Astrocyte of the spinal cord (primary cell): ENCODE measurements at places on chromosomes 11 and 22.

- peak; percentile 29 for DNase-seq
Observed at GRCh38 chr11:64152841-64153691, 12.8 kb downstream of the MACROD1 start.

- peak; percentile 41 for DNase-seq
Observed at GRCh38 chr11:2582351-2582945, 117.3 kb downstream of the KCNQ1OT1 start.

GRCh38 chr11:114864896-114865295 is 186.6 kb downstream of the NXPE2 start:
- DNase-seq: no peak

GRCh38 chr11:40567392-40567791 is 892.1 kb downstream of the LRRC4C start:
- DNase-seq: no peak

DNA sequence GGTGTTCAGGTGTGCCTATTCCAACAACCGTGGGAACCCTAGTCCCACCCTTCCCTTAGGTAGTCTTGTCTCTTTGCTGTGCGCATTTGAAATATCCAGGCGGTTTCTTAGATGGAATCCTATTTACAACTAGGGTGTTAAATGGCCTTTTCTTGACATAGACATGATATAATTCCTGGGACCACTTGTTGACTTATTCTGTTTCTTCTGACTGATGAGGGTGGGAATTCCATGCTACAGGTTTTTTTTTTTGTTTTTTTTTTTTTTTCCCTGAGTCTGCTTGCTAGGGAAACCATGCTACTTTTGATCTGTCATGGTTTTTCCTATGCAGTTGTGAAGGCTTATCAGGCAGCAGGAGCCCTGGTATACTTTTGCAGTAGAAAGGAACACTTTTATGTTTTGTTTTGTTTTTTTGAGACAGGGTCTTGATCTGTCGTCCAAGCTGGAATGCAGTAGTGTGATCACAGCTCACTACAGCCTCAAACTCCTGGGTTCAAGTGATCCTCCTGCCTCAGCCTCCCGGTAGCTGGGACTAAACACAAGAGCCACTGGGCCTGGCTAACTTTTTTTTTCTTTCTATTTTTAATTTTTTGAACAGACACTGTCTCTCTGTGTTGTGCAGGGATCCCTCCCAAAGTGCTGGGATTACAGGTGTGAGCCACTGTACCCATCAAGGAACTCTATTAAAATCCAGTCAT is 1.5 kb downstream of the STIM1 start:
- DNase-seq: no peak

GRCh38 chr11:75714211-75714610 is 3.4 kb upstream of the MOGAT2 start:
- DNase-seq: no peak

- no peak for DNase-seq
Observed at GRCh38 chr22:35727436-35727835, 9.8 kb downstream of the APOL5 start.
